ENCODE measurements at places on chromosomes 4 and X.
A peak's percentile ranks its signal among the peaks of the same experiment; 100 is the strongest.

- DNase-seq: peak; percentile 84
Measured at GRCh38 chrX:111680988-111681779, at the start of gene ALG13. Gene ALG13, plus strand, starts transcription at chrX:111681170. Its CDS starts 49 bp downstream, at chrX:111681219.

DNA sequence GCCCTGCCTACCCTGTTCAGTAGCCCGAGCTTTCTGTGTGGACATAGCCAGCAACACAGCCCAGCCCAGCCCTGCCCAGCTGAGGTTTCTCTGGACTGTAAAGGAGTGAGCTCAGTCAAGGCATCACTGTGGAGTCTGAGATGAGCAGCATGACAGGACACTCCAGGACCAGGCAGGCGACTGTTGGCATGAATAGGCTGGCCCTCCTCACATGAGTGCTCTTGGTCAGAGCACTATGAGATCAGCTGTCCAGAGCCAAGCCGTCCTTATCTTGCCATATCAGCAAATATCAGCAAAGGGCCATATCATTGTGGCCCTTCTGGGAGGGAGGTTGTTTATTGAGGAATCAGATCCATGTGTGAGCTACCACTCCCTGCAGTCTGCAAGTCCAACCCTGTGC lies 30.9 kb downstream of the REELD1 start:
- no peak for DNase-seq

GRCh38 chr4:111961809-111962208 lies 183.4 kb upstream of the FAM241A start:
- no peak for DNase-seq

GRCh38 chr4:55568905-55569504 lies 22.3 kb upstream of the CLOCK start:
- DNase-seq: no peak

- no peak for DNase-seq
Measured at GRCh38 chr4:148986951-148987350, 544.7 kb upstream of the NR3C2 start.

DNA sequence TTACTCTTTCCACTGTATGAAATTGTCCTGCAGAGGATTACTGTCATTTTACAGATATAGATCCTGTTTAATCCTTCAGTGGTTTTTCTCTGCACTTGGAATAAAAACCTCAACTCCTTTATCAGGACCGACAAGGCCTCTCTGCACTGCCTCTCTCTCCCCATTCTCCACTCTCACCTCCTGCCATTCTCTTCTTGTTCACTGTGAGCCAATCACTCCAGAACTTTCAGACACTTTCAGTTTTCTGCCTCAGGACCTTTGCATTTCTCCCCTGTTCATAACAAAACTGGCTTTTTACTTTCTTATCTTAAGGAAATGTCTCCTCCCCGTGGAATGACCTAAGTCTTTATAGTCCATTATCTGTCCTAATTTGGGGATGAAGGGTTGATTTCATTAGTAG lies 137.3 kb downstream of the ELOVL6 start:
- DNase-seq: no peak

- no peak for DNase-seq
Measured at GRCh38 chrX:65971151-65971550, 68.7 kb downstream of the VSIG4 start.

- DNase-seq: no peak
Measured at GRCh38 chrX:17031827-17032226, 85.4 kb downstream of the REPS2 start.

GRCh38 chr4:40577588-40578253 lies 51.9 kb downstream of the RBM47 start:
- no peak for DNase-seq

GRCh38 chrX:31649201-31649600 lies 577.4 kb upstream of the FTHL17 start:
- no peak for DNase-seq

- DNase-seq: no peak
Measured at GRCh38 chrX:31349515-31349914, 277.7 kb upstream of the FTHL17 start.

GRCh38 chr4:21869978-21870745 lies 78.4 kb downstream of the KCNIP4 start:
- DNase-seq: no peak

DNA sequence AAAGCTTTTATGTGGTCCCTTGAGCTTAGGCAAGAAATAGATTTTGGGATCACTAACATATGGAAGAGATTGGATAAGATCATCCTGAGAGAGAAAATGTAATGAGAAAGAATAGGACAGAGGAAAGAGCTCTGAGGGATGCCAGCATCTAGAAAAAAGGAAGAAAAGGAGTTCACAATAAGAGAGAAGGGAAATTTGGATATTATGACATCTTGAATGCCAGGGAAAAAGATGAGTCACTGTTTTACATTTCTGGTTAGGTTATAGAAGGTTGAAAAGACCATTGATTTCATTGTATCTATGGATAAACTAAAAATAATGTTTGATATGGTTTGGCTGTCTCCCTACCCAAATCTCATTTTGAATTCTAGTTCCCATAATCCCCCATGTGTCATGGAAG lies 208.5 kb downstream of the MAD2L1 start:
- DNase-seq: no peak

GRCh38 chrX:68894513-68895340 lies 65.9 kb downstream of the EFNB1 start:
- peak; percentile 37 for DNase-seq

GRCh38 chr4:7155590-7156071 lies 36.7 kb upstream of the SORCS2 start:
- no peak for DNase-seq

GRCh38 chr4:101730291-101731117 lies 60.0 kb upstream of the BANK1 start:
- DNase-seq: peak; percentile 64

All from dermis microvascular lymphatic vessel endothelial cell (primary cell).